RPMI7951 (cell line): ENCODE measurements at places on chromosomes 1 and 21. TPM values are rescaled to one million over a fixed set of nuclear protein-coding genes. Genes with fewer than 3 reads are reported as not detected.
A peak's percentile ranks its signal among the peaks of the same experiment; 100 is the strongest.

Gene OR2G6
- total RNA-seq, result not detected in 2 replicates

DNA sequence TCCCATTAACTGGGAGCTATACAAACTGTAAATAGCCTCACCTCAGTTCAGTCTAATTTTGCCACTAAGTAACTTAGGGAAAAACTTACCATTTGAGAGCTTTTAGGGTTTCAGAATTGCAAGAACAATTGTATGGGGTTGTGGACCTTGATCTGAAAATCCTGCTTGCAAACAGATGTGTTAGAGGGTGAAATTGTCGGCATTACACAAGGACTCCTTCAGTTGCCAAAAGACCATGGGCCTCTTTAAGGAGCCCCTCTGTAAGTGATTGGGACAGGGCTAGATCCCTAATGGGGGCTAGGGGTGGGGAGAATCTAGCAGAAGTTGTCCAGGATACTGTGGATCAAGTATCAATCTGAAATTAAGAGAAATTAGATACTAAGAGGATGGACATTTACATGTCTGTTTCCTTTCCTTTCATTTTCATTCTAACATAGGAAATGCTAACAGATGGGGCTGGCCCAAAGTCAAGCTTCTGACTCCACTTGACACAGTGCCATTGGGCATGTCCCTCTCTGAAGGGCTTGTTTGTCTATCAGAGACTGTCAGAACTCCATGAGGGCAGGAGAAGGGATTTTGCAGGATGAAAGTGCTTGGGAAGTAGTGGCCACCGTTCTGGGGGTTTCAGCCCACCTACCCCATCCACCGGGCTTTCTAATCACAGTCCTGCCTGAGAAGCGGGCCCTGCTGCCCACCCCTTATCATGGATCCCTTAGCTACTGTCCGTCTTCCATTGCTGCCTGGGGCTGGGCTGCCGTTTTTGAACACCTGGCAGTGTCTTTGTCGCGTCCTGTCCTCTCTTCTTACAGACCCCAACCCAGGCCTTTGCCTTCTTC is 54.7 kb downstream of the STUM start:
- peak; percentile 78 for DNase-seq

GRCh38 chr1:110914676-110915075 is 41.7 kb downstream of the CD53 start:
- DNase-seq, result no peak

Gene DYNLT5
- total RNA-seq, result not detected in 2 replicates

DNA sequence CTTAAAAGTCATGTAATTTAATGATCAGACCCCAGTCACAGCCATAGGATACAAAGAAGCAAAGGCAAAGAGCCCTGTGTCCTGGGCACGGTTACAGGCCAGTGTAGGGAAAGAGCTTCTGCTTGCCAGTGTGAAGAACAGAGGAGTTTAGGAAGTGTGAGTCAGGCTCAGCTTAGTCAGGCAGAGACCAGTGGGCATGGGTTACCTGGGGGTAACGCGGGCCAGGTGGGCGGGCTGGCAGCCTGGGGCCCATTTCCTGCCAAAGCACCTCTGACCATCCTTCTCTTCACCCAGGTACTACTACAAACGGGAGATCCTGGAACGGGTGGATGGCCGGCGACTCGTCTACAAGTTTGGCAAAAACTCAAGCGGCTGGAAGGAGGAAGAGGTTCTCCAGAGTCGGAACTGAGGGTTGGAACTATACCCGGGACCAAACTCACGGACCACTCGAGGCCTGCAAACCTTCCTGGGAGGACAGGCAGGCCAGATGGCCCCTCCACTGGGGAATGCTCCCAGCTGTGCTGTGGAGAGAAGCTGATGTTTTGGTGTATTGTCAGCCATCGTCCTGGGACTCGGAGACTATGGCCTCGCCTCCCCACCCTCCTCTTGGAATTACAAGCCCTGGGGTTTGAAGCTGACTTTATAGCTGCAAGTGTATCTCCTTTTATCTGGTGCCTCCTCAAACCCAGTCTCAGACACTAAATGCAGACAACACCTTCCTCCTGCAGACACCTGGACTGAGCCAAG is 4.7 kb downstream of the ELF3 start:
- DNase-seq, result no peak

Gene TOR1AIP2
- total RNA-seq, result 63.9 and 69.6 TPM in 2 replicates

- no peak for DNase-seq
Measured at GRCh38 chr1:42762269-42762668, 4.6 kb downstream of the P3H1 start.

Gene KANK4
- total RNA-seq, result 0.36 TPM in 1 of 2 replicates, not detected in the other

Gene AXDND1
- not detected in 2 replicates for total RNA-seq

DNA sequence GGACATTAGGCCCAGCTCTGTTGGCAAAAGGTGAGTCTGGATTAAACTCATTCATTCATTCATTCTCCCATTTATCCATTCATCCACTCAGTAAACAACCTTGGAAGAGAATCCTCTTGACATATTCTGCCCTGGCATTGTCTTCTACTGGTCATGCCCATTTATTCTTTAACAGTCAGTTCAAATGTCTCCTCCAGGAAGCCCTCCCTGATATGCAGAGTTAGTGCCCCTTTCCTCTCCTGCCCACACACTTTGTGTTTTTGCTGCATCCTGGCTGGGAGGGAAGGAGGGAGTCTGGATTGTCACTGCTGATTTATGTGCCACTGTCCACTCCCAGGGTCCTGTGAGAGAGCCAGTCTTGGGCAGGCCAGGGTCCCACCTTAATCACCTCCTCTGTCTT is 600.3 kb downstream of the MATN1 start:
- no peak for DNase-seq

Gene SPRR1A
- total RNA-seq, result not detected in 2 replicates

- peak; percentile 34 for DNase-seq
Measured at GRCh38 chr21:34732388-34732821, 63.6 kb downstream of the CLIC6 start.

DNA sequence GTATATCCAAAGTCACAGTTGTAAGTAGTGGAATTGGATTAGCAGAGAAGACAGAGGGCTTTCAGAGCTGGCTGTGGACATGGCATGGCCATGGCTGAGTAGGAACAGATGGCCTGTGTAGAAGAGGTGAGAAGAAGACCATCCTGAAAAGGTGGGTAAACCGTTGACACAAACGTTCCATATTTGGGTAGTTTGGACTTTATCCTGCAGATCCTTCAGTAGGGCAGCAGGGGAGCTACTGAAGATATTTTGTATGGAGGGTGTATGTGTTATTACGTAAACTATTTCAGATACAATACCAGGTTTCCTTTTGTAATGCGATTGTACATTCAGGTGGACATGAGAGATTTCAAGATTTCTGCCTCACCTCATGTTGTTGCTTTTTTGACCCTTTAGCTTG is 1.6 kb downstream of the UTP11 start:
- DNase-seq, result no peak

GRCh38 chr1:161193561-161194235 is 5.2 kb downstream of the ADAMTS4 start:
- no peak for DNase-seq
